ENCODE measurements at places on chromosomes 6 and 20.
A peak's percentile ranks its signal among the peaks of the same experiment; 100 is the strongest.

DNA sequence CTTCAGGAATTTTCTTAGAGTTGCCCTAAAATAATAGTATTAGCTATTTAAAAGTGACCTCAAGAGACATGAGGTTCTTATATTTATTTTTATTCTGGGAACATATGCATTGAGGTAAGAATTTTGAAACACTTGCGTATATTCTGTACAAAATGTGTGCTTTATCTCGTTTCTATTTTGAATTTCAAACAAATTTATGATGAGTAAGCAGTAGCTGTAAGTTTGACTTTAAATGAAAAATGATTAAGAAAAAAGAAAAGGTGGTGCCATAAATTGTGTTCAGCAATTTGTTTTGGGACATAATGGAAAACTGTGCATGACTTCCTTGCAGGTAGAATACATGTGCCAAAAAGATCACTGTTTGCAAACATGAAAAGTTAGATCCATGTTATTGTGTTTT is 433.1 kb upstream of the PLCB4 start:
- DNase-seq = no peak

DNA sequence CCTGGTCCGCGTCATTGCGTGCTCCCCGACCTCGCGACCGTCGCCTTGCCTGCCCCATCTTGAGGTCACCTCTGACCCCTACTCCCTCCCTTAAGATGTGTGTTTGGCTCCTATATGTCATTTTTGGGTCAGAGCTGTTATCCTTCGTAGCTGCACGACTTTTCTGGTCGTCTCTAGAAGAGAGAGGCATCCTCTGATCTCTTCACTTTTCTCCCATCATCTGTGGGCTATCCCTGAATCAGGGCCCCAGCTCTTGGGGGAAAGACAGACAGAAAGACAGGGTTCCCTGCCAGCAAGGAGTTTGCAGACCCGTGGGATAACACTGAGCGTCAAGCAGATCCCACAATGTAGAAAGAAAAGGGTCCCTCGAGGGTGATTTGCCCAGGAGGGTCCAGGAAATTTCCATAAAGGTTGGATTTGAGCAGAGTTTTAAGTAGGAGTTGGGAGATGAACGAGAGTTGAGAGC is 555 bp downstream of the FAM120B start:
- no peak for DNase-seq

DNA sequence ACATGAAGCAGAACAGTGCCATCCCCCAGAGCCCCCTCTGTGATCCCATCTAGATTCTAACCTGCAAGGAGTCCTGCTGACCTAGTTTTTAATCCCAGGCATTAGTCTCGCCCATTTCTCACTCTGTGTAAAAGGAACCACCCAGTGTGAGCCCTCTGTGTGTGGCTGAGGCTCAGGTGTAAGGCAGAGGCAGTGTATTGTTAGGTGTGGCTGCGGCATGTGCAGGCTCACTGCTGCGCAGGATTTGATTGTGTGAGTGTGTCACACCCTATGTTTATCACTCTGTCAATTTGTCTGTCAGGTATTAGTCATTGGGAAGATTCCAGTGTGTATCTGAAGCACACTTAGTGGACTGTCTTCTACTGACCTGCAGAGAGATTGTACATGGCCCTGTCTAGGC is 13.7 kb upstream of the CST8 start:
- DNase-seq = no peak

DNA sequence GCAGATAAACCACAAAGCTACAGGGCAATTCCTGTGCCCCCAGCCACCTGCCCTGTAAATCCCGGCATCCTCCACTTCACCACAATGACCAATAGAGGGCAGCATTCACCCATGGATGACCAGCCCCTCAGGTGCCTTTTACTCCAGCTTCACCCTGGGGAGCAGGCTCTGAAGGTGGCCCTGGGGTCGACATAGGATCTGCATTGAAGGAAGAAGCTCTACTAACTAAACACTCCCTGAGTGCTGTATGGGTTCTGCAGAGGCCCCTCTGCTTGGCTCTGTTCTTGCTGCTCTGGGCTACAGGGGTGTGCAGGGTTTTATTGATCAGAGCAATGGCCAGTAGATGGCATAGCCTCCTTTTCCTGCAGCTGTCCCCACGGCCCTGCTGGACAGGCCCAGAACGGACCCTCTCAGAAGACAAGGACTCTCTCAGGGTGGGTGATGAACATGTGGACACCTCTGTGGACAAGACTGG is 20.3 kb downstream of the CST4 start:
- DNase-seq = peak; percentile 76

- no peak for DNase-seq
Measured at GRCh38 chr6:11478586-11478985, 59.0 kb upstream of the TMEM170B start.

- no peak for DNase-seq
Measured at GRCh38 chr20:33660035-33660684, 2.0 kb upstream of the C20orf144 start.

GRCh38 chr20:3784216-3784853 is 2.2 kb downstream of the CENPB start:
- no peak for DNase-seq

- no peak for DNase-seq
Measured at GRCh38 chr6:106520711-106521401, 108.4 kb downstream of the RTN4IP1 start.

GRCh38 chr20:47778398-47779354 is 6.6 kb downstream of the SULF2 start:
- no peak for DNase-seq

DNA sequence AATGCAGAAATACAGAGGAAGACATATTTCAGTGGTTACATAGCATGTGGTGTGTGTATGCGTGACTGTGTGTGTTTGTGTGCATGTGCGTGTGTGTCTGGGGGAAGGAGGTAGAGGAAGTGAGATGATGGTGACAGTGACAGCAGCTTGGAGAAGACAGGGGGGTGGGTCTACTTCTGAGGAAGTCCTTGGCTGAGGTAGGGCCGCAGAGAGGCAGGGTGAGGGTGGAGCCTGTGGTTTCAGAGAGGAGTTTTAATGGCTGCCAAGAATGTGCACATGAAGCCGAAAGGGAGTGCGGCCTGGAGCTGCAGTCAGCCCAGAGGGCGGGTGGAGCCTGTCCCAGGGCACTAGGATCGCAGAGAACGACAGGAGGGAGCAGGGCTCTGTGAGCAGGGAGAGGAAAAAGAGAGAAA is 22.7 kb upstream of the RNF24 start:
- DNase-seq = no peak

DNA sequence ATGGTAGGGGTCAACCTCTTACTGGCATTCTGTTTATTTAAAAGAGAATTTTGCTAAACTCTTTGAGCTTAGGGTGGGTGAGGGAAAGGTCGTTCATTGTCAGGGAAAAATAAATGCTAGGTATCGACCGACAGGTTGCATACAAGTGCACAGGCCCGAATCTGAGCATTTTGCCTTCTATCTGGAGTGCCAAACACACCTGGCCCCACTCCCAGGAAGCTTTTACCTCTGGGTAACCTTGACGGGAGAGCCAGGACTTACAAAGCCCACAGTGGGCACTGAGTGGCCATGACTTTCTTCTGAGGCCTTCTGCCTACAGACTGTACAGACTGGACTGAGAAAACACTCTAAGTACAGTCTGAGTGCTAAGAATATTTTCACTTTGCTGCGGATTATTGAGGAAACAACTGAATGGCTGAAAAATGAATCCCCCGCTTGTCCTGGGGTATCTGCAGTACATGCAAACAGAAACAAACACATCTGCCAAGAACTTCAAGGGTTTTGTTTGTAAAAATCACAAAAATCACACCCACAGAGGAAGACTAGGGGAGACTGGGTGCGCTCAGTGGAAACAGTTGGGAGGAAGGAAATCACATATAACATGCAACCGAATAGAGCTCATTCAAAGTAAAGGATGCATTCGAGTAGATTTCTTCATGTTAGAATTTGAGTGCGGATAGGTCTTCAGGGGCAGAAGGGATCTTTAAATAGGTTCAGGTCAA is 152.8 kb downstream of the NFATC2 start:
- DNase-seq = no peak

- no peak for DNase-seq
Measured at GRCh38 chr6:23055523-23055922, 486.2 kb downstream of the HDGFL1 start.

- DNase-seq = no peak
Measured at GRCh38 chr6:6176127-6176526, 144.3 kb downstream of the F13A1 start.

DNA sequence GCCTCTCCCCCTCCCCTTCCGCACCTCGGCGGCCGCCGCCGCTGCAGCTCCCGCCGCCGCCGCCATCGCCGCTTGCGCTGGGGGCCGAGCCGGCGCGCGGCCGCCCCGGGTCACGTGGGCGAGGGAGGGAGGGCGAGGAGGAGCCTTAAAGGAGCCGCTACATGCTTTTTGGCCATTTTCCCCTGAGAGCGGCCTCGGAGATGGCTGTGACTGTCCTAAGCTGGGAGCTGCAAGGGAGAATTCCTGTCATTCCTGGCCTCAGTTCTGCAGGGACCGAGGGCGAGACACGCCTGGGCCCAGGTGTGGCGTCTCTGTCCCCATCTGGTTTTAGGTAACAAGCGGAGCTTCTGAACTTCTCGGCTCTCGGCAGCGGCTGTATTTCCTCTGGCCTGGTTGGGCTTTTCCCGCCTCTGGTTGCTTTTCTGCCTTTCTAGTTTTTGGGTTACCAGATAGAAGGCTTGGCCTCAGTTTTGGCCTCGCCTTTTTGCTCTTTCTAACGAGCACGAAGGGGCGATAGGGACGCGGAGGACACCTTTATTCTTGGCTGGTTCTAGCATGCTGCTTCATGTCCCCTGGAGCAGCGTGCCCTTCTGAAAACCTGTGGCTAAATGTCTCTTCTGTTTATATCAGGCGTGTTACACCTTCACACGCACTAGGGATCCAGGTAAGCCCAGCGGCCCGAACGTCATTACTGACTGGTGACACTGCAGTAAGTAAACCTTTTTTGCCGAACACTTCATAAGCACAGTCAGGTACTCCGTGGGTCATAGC is at the start of gene EHMT2:
TSS of gene EHMT2 (minus strand) at position 87 of the 771 bp plus-strand sequence. CDS start at position 66, 21 bp downstream.
- DNase-seq = peak; percentile 77

GRCh38 chr20:10209091-10209490 is 9.5 kb upstream of the SNAP25 start:
- no peak for DNase-seq

DNA sequence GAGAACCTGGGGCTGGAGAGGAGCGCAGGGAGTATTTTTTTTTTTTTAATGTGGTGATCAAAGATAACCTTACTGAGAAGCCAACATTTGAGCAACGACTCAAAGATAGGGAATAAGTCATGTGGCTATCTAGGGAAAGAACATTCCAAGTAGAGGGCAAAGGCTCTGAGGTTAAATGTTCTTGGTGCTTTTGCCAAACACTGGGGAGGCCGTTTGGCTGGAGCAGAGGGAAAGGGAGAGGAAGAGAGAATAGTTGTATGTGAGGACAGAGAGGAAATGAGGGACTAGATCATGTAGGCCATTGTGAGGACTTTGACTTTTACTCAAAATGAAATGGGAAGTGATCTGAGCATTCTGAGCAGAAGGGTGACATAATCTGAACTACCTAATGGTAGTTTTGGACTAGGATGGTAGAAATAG is 27.8 kb downstream of the ACSS2 start:
- DNase-seq = no peak

GRCh38 chr6:132405143-132405915 is 4.1 kb upstream of the MOXD1 start:
- DNase-seq = no peak

GRCh38 chr20:53559816-53560215 is 33.8 kb downstream of the ZNF217 start:
- no peak for DNase-seq

DNA sequence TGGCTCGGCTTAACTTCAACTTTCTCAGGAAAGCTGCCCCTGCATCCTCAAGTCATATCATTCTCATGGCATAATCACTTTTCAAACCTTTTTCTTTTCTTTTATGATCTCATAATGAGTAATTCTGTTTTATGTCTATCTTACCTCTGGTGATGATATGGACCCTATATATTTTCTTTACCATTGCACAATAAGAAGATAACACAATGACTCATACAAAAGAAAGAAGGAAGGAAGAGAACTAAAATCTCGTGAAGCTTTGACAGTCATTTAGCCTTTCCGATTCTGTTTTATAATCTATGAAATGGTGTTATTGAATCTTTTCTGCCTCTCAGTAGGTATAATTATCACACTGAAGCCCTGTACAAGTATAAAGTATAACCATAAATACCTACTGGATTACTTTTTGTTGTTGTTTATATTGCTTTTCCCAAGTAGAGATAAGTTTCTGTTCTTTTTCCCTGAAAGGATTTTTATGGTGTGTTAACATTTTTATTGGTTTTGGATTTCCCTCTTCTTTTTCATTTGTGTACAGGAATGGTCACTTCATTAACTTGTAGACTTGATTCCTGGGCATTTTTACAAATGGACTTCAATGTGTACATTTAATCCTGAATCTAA is 300.9 kb downstream of the LAMA2 start:
- no peak for DNase-seq

GRCh38 chr20:40584130-40584809 is 104.8 kb downstream of the MAFB start:
- DNase-seq = no peak

All from NCI-H524 (cell line).